Epithelial cell of esophagus (primary cell): ENCODE measurements at places on chromosomes 7 and 10.
A peak's percentile ranks its signal among the peaks of the same experiment; 100 is the strongest.

DNA sequence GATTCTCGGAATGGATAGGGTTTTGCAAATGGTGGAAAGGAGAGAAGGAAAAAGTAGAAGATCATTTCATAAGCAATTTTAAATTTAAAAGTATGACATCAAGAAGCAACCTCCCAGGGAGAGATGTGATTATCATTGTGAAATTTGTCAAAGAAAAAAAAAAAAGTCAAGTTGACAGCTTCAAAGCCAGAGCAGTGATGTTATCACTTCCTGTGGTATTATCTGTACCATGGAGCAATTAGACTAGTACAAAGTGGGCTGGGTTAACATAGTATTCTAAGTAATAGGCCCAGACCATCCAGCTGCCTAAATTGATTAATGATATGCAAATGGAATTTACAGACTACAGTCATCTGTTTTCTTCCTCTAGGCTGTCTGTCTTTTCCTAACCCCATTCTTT, 84.0 kb upstream of the NPY start:
- DNase-seq, result no peak

DNA sequence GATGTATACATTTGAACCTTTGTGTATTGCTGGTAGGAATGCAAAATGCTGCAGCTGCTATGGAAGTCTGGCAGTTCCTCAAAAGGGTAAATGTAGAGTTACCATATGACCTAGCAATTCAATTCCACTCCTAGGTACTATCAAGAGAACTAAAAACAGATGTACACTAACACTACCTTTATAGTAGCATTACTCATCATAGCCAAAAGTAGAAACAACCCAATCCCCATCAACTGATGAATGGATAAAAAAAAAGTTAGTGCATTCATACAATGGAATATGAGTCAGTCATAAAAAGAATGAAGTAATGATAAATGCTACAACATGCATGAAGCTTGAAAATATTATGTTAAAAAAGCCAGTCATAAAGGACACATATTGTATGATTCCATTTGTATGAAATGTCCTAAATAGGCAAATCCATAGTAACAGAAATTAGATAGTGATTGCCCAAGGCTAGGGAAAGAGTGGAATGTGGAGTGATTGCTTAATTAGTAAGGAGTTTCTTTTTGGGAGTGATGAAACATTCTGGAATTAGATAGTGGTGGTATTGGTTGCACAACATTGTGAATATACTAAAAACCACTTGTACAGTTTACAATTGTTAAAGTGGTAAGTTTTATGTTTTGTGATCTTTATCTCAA, 96.4 kb upstream of the AOAH start:
- DNase-seq, result peak; percentile 93

DNA sequence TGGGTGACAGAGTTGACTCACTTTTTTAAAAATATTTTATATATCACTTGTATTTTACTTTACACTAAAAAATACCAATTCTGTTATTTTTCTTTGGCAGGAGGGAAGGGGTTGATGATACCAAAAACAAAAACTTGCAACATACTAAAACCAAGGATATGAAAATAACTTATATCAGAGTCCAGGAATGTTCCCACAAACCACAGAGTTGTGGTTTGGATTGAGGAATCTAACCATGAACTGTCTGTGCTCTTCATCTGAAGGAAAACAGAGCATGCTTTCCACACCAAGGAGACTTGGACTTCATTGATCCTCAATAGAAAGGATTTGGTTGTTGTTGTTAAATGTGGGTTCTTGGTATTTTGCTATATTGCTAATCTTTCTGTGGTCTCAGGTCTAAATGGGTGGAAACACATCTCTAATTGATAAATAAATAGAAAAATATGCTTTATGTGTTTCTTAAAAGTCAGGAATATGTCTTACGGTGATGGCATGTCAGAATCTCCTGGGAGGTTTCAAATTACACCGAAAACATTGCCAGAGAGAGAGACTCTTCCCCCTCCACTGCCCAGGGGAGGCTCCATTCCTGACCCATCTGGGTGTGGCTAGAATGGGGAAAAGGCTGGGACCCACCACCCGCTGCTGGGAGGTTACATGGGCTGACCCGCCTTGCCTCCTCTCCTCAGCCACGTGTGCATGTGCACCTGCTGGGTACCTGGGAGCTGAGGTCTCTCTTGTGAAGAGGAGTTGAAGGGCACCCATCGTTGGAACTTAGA, 46.9 kb upstream of the STK17A start:
- peak; percentile 82 for DNase-seq

GRCh38 chr10:79399223-79399831, 46.1 kb downstream of the ZCCHC24 start:
- peak; percentile 22 for DNase-seq

DNA sequence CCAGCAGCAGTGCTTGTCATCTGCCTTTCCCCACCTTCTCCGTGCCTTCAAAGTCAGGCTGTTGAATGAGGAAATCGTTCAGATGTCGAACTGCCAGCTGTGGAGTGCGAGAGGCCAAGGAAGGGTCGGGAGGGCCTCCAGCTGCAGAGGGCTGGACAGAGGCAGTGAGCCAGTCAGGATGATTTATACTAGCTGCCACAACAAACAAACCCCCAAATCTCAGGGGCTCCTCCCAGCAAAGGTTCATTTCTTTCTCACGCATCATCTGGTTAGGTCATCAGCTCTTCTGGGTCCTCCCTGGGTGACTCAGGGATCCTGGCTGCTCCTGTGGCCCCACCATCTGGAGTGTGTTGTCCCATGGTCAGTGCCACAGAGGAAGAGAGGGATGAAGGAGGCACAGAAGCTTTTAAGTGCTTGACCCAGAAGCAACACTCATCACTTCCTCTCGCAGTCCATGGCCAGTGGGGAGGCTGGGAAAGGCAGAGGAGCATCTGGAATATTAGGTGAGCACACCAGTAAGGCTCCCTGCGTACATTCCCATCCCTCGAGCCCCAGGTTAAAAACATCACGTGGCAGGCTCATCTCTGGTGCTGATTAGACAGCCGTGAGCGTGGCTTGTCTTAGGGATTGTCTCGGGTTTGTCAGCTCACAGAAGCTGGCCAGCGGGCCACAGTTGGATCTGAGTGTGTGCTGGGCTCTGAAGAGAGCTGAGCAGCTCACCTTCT, 140.7 kb downstream of the RGS10 start:
- DNase-seq, result peak; percentile 77

DNA sequence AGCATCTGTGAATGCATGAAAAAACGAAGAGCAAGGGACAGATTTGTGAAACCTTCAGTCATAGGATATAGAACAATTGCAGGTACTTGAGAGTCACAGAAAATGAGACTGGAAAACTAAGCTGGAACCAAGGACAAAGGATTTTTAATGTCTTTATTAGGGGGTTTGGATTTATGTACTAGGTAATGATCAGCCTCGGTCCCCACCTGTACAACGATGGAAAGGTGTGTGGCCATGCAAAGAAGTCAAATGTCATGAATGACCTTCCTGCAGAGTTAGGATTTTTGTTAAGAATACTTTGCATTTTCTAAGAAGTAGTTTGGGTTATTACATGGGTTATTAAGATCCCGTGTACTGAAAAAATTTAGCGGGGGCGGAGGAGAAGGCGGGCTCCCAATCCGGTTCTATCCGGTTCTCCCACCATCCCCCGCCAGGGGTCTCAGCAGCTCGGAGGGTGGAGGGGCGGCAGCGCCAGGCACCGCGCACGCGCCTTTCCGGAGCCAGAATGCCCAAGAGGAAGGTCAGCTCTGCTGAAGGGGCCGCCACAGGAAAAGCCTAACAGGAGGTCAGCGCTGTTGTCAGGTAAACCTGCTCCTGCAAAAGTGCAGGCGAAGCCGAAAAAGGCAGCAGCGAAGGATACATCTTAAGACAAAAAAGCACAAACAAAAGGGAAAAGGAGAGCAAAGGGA, 327.5 kb upstream of the PLXDC2 start:
- peak; percentile 4 for DNase-seq

DNA sequence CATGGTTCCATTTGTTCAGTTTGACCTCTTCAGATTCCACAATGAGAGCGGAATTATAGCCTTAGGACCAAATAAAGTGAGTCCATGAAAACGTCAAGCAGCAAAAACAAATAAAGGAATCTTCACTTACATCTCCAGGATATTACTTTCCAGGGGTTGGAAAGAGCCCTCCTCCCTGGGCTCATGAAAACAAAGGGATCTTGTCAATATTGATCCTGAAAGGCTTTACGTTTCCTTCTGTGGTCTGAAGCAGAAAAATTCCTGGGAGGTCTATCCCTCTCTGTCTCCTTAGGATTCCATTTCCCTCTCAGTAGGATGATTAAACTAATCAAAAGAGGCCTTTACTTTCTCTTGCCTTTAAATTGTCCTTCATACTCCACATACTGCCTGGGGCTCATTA, 293.5 kb downstream of the GPAM start:
- no peak for DNase-seq

DNA sequence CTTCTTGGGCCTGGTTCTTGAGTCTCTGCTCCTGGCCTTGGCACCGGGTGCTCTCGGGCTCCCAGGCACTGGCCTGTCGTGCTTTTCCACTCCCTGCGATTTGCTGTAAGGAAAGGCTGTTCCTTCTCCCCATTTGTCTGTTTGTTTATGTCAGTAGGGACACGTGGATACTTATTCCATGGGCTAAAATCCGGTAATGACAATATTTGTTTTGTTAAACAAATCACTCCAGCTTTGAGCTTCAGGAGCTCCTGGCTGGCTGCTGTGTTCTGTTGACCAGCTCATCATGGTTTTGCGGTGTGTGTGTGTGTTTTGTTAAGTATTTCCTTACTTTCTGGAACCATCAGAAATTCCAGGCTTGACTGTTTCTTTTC, 17.5 kb upstream of the JAKMIP3 start:
- DNase-seq, result no peak

- peak; percentile 59 for DNase-seq
Measured at GRCh38 chr10:103276896-103277712, at the start of gene INA. Gene INA (plus strand): TSS chr10:103277138. CDS start chr10:103277212, 74 bp downstream.

DNA sequence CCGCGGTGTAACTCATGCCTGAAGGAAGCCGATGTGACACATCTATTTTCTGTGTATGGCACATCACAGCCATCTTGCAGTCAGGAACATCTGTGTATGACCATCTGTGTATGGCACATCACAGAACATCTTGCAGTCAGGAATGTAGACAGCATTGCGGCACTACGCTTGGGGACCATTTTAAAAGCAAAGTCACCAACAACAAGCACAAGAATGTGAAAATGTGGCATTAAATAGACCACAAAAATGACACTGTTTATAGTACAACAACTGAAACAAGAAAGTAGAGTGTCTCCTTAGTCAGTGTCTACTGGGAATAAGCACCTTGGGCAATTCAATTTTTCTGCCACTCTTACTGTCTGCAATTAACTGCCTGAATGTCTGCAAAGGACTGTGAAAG, 124.4 kb downstream of the HGF start:
- DNase-seq, result no peak

- peak; percentile 62 for DNase-seq
Measured at GRCh38 chr10:100510533-100511308, 8.9 kb downstream of the SEC31B start.

- no peak for DNase-seq
Measured at GRCh38 chr7:95996174-95996573, 223.8 kb downstream of the DYNC1I1 start.

DNA sequence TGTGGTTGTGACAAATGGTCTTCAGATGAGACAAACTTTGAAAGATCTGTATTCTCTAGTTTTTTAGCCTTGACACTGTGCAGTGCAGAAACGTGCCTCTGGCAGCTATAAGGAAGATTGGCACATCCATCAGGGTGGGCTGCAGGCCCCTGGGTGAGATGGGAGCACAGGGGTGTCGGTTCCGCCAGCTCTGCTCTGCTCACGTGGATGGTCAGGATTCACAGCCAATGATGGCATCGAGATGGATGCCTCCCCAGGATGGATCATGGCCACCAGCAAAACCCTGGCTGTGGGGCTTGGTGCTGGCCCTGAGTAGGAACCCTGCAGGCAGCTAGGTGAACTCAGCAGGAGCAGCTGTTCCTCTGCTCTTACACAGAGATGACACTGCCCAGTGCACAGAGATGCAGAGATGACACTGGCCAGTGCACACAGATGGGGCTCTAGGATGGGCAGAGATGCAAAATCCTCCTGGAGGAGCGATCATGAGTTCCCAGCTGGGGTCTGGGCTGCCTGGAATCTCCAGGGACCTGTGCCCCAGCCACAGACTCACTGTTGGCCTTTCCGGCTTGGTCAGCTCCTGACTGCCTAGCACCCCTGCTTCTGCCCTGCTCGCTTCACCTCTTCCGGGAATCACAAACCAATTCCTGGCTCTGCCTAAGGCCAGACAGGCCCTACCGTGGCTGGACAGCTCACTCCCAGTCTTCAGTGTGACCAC, 185.9 kb downstream of the TCERG1L start:
- DNase-seq, result no peak
